ENCODE measurements at places on chromosomes 5 and 9.

GRCh38 chr5:106600803-106601202 is 1069.9 kb downstream of the EFNA5 start:
- no peak for DNase-seq

- no peak for DNase-seq
These were observed 14.3 kb downstream of the VLDLR start for GRCh38 chr9:2635922-2636321.

- no peak for DNase-seq
These were observed 208.0 kb downstream of the CHSY3 start for GRCh38 chr5:130112246-130112645.

DNA sequence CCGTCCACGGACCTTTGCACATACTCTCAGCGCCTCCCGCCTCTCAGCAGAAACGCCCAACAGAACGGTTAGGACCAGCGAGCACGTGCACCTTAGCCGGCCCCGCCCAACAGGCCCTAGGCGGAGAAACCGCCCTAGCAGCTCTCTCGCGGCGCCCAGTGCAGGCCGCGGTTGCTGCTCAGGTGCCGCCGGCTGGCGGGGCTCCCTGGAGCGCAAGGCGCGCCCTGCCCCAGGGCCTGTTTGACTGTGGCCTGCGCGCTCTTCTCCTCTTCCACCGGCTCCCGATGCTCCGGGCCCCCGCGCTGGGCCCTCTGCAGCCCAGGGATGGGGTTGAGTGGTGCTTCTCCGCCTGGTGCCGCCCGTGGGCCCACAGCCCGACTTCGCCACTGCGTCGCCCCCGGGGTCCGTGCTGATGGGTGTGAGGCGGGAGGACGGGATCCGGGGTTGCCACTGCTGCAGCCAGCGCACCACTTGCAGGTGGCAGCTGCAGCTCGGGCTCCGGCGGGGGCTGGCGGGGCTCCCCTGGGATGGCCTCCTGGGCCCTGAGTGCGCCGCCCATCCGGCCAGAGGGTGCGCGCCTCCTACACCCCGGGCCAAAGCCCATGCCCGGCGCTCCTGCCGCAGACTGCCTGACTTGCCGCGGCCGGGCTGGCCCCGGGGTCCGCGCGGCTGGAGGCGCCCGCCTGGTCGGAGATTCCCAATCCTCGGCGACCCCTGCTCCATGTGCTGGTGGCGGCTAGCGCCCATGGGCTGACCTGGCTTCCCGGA is 1889.4 kb upstream of the CDH9 start:
- no peak for DNase-seq

DNA sequence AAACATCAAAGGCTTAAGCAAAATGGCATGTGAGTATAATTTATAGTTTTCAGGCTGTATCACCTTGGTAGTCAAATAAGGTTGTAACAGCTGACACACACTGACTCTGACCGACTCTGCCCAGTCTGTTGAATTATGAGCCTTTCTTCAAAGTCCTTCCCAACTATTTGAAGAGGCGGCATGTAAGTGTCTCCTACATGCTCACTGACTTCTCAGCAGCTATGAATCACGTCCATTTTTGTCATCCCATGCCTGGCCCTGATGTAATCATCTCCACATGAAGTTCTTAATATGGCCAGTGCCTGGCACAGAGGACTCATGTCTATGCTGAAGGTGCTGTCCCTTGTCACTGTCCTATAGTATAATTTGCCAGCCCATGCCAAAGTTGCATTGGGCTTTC is 5.1 kb upstream of the PTBP3 start:
- DNase-seq: no peak

GRCh38 chr9:68975365-68976043 is 38.4 kb downstream of the PRKACG start:
- DNase-seq: no peak

GRCh38 chr9:116212986-116213692 is 59.5 kb downstream of the PAPPA start:
- no peak for DNase-seq

DNA sequence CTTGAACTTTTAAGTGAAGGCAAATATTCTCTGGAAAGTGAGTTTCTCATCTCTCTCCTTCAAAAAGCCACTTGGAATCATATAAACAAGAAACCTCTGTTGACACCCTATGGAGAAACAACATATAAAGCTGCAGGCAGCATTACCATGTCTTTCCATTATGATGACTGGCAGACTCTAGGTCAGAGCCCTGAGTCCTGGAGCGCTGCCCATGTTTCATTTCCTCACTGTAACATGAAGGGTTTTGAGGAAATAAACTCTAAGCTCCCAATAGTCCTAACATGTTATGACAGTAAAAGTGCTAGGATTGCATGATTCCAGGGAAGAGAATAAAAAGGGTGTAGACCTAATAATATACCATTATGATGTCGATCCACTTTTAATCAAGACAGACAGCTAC is 220.6 kb downstream of the CTNND2 start:
- peak; percentile 22 for DNase-seq

DNA sequence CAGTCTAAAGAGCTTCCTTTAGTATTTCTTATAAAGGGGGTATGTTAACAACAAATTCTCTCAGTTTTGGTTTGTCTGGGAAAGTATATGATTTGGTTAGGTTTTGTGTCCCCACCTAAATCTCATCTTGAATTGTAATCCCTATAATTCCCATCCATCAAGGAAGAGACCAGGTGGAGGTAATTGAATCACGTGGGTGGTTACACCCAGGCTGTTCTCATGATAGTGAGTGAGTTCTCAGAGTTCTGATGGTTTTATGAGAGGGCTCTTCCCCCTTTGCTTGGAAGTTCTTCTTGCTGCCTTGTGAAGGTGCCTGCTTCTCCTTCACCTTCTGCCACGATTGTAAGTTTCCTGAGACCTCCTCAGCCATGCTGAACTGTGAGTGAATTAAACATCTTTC is 109.1 kb downstream of the MACIR start:
- DNase-seq: no peak

DNA sequence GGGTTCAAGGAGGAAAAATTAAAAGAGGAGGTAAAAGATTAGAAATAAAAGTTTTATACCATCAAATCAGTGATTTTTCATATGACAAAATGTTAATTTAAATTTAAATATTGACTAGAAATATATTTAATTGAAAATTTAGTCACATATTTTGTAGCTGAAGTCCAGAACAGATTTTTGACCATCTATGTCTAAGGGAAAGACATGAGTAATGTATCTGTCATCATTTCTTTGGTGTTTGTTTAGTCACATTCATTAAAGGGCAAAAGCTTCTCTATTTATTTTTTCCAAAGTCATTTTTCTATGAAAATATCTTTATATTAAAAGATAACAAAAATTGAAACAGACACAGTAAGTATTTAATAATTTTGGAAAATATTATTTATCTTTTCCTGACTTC is 252.0 kb upstream of the ISL1 start:
- DNase-seq: no peak

DNA sequence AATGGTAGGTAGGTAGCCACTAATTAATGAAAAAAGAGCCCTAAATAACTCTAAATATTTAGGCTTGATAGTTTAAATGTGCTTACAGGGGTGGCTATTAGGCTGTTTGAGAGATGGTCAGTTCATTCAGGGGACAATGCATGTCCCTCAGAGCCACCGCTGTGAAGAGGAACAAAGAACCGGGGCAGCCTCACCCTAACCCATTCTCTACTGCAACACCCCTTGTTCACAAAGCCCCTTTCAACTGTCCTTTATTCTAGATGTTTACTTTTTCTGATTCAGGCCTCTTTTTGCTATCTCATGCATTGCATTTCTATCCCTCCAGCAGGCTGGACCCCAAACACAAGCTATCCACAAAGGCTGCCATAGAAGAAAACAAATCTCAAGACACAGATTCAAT is 906.7 kb downstream of the NR2F1-AS1 start:
- no peak for DNase-seq

DNA sequence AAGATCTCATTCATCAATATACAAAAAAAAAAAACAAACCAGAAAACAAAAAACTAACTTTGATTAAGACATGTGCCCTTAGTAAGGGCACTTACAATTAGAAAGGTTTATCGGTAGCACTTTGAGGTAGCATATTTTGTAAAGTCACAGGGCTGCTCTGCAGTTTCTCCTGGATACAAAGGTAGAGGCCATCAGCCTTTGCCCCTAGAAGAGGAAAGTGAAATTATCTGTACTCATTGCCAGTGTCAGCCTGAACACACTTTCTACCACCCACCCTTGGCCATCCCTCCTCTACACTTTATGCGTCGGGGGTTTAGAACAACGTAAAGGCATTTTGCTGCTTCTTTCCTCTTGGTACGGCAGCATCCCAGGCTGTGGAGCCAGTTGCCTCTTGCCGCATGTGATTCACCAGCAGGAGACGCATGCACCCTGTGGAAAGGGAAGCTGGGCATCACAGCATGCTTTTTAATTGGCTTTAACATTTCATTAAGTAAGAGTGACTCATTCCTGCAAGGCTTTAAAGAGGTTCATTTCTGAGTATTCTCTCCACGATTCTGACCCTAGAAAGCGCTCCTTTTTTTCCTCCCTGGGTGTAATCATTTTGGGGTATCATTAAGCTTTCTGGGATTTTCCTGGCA is 84.6 kb downstream of the CEMIP2 start:
- DNase-seq: peak; percentile 36

- no peak for DNase-seq
These were observed 274.5 kb upstream of the C9orf72 start for GRCh38 chr9:27847818-27848217.

- peak; percentile 67 for DNase-seq
These were observed 949 bp downstream of the SERINC5 start for GRCh38 chr5:80254767-80255430.

DNA sequence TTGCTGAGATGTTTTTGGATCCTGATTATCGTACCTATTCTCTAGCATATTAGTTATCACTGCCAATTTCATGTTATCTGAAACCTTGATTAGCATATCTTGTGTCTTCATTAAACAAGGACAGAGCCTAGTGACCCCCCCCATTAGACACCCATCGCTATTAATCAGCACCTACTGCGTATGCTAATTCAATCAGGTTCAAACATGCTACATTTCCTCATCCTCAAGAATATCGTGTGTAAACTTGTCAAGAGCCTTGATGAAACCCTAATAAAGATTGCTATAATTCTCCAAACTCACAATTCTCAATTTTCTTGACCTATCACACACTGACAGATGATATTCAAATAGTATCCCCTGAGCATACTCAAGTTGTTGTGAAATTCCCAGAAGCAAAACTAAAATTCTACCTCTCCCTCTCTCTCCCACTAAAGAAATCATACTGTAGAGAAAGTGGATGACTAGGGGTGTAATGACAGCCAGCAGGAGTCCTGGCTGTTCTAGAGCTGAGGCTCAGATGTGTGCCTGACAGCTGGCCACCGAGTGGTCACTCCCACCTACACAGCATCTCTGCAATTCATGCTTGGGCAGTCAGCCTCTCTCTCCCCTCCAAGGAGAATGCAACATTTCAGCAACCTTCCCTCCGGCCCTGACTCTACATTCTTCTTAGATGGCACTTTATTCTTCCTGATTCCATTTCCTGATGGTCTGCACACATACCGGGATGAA is 9.2 kb upstream of the ZNF354A start:
- no peak for DNase-seq

GRCh38 chr9:114003758-114004157 is 74.3 kb downstream of the AMBP start:
- peak; percentile 44 for DNase-seq

- no peak for DNase-seq
These were observed 62.1 kb downstream of the AOPEP start for GRCh38 chr9:94788570-94789105.

DNA sequence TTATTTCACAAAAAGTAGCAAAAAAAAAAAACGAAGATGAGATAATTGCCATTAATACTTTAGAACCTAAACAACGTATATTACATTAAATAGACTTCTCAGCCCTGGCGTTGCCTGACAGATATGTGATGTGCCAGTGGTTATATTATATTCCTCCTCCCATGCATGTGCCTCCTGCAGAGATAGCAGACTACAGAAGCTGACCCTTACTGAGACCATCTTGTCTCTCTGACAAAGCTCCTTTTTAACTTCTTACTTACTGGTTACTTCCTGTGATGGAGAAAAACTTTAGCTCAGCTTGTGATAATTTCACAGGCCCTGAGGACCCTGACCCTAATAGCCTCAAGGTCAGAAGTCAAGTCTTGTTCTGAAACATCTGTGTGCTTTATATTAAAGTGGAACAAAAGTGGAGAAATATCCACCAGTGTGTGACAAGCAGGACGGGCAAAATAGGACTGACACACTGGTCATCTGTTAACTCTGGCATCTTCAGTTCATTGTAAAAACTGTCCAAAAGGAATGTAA is 80.6 kb upstream of the POU5F2 start:
- no peak for DNase-seq

DNA sequence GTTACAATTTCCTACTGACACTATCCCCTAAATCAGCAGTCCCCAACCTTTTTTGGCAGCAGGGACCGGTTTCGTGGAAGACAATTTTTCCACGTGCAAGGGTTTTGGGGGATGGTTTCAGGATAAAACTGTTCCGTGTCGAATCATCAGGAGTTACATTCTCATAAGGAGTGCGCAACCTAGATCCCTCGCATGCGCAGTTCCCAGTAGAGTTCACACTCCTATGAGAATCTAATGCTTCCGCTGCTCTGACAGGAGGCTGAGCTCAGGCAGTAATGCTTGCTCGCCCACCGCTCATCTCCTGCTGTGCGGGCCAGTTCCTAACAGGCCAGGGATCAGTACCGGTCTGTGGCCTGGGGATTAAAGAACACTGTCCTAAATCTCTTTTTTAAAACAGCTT is 13.2 kb upstream of the NFIL3 start:
- no peak for DNase-seq

- DNase-seq: no peak
These were observed 361.4 kb upstream of the RPS23 start for GRCh38 chr5:82639393-82640144.

GRCh38 chr9:75589497-75589896 is 301.0 kb upstream of the PCSK5 start:
- DNase-seq: no peak

DNA sequence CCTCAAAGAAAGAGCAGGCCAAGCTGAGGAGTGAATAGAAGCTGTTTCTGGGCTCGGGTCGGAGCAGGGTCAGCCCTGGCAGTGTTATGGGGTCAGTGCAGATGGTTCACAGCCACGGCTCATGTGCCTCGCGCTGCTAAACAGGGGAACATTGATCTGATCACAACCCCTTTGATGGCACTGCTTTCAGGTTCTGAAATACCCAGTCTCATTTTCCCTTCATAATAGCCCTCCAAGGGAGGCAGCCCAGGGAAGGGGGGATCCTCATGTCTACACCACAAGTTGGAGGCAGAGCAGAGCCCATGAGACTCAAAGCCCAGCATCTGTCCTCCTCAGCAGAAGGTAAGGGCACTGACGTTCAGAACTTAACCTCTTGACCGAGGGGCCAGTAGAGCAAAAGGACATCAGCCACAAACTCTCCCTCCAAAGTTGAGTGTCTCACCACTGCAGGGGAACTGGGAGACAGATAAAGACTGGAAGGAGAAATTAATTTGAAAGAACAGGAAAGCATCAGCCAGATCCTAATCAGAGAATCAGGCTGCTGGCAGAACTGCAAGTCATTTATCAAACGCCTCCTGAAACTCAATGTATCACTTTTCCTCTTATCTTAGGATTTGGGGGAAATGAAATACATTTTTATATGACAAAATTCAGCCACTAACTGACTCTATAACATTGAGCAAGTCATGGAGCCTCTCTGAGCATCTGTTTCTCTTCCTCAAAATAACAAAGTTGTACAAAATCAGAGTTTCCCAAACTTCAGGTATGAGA is 110.6 kb downstream of the SH3TC2 start:
- DNase-seq: no peak
